ENCODE measurements at places on chromosomes 3 and 15. TPM values are rescaled to one million over a fixed set of nuclear protein-coding genes. Genes with fewer than 3 reads are reported as not detected.
A peak's percentile ranks its signal among the peaks of the same experiment; 100 is the strongest.

- H3K36me3 ChIP-seq: peaks cover 30% of the 10 kb centered on the region
- no peak overlapping the region for H3K4me3 ChIP-seq
- H3K27ac ChIP-seq: no peak overlapping the region
These were observed 33.6 kb downstream of the ZNF280D start for GRCh38 chr15:56699743-56700142.

- no peak overlapping the region for H3K27ac ChIP-seq
- DNase-seq: no peak
- H3K4me3 ChIP-seq: no peak overlapping the region
These were observed 7.9 kb upstream of the SCN5A start for GRCh38 chr3:38657369-38657768.

DNA sequence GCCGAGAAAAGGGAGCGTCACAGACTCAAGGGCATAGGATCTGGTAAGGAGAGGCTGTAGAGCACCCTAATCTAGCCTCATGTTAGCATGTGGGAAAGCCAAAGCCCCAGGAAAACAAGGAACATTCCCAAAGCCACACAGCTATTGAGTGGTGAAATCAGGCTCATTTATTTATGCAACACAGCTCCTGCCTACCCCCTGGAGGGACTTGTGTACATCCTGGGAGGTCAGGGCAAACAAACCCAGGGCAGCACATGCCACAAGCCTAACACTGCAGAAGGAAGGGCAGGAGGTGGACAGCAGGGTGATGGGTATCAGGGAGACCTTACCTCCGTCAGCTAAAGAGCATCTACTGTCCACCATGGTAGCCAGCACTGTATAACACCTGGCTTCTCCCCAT is 283.5 kb downstream of the RPLP1 start:
- H3K4me3 ChIP-seq: no peak overlapping the region
- peaks cover 22% of the 10 kb centered on the region for H3K27me3 ChIP-seq
- no peak for DNase-seq

- peak overlapping the region; percentile 100 for H3K27ac ChIP-seq
- H3K4me1 ChIP-seq: peaks cover 23% of the 10 kb centered on the region
- H3K27me3 ChIP-seq: no peaks in the 10 kb centered on the region
- peaks cover 10% of the 10 kb centered on the region for H3K36me3 ChIP-seq
- H3K4me3 ChIP-seq: peak overlapping the region; percentile 99
These were observed 1.5 kb upstream of the MYNN start for GRCh38 chr3:169771497-169772304.

- H3K4me3 ChIP-seq: no peak overlapping the region
- peaks cover 27% of the 10 kb centered on the region for H3K36me3 ChIP-seq
- H3K4me1 ChIP-seq: peaks cover 30% of the 10 kb centered on the region
These were observed 51.6 kb downstream of the ABHD2 start for GRCh38 chr15:89139613-89140499.

DNA sequence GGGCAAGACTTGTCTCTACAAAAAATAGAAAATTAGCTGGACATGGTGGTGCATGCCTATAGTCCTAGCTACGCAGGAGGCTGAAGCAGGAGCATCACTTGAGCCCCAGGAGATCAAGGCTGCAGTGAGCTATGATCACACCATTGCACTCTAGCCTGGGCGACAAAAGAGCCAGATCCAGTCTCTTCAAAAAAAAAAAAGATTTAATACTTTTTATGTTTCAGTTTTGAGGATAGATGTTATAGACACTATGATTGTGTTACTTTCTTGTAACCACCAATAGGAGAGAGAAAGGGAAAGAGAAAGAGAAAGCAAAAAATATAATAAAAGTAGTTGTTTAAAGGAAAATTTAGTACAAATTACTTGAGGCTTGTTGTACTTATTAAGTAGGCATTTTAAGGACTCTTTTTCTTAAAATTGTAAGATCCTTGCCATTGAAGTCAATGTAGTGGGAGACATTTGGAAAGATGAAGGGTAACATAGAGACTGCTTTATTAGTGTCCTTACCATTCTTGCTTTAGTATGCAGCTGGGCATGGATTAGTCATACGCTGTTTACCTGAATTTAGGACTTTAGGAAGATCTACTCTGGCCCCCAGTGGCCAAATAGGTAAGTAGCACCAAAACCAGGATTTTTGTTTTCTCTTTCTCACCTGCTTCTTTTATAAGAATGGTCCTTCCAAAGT is 35.1 kb upstream of the ZDHHC23 start:
- peaks cover 5% of the 10 kb centered on the region for H3K27me3 ChIP-seq
- H3K4me3 ChIP-seq: peak overlapping the region; percentile 46
- H3K27ac ChIP-seq: peak overlapping the region; percentile 46
- no peak for DNase-seq

DNA sequence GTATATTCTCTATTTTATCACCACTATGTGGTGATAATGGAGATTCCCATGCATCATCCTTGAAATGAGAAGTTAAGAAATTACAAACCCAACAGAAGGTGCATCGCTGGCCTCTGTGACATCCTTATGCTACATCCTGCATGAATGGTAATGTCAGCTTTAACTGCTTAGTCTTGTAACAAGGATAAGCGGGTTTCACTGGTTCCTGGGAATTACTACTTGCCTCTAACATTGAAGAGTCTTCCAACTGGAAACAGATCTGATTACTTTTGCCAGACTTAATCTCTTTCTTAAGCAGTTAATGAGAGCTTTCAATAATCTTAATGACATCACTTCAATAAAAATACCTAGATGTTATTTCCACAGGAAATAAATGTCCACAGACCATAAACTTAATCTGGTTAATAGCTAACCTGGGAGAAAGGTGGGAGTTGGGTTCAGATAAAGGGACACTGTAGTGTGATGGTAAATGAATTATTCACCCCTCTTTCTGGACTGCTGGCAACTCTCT is 44.0 kb downstream of the FMN1 start:
- peaks cover 17% of the 10 kb centered on the region for H3K27me3 ChIP-seq
- no peak overlapping the region for H3K4me3 ChIP-seq
- H3K4me1 ChIP-seq: peaks cover 24% of the 10 kb centered on the region
- no peaks in the 10 kb centered on the region for H3K36me3 ChIP-seq

DNA sequence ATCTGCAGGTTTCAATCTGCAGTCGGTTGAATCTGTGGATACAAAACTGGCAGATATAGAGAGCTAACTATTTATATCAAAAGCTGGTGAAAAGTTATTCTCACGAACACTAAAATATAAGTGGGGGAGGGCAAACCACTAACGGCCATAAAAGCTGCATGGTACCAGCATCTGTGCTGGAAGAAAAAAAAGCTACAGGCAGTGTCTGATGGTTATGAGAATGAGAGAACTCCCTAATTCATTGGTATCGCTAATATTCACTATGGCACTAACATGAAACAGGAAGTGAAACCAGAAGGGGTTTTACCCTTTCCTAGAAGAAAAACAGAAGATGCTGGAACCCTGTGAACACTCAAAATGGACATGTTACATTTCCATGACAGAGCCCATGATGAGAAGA is 15.9 kb downstream of the CEP70 start:
- no peaks in the 10 kb centered on the region for H3K27me3 ChIP-seq
- DNase-seq: no peak

- H3K27me3 ChIP-seq: peaks cover 5% of the 10 kb centered on the region
- no peak for DNase-seq
- H3K36me3 ChIP-seq: no peaks in the 10 kb centered on the region
- no peak overlapping the region for H3K4me3 ChIP-seq
These were observed 134.9 kb downstream of the EPHB1 start for GRCh38 chr3:134929976-134930375.

DNA sequence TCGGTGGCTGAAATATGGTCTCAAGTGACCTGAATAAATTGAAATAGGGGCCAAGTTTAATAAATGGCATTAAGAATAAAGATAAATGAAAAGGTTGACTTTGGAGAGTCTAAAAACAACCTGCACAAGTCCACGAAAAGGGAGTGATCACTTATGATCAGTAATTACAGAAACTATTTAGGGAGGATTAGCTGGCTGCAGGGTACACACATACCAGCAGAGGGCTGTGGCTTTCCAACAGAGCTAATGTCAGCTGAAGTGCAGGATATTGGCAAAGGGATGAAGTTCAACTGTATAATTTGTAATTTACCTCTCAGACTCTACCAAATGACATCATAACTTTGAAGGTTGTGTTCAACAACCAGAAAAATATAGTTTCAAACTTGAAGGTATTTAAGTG is 86.8 kb downstream of the SYNPR start:
- no peak for DNase-seq
- no peaks in the 10 kb centered on the region for H3K36me3 ChIP-seq
- H3K27ac ChIP-seq: no peak overlapping the region
- no peak overlapping the region for H3K4me3 ChIP-seq
- no peaks in the 10 kb centered on the region for H3K4me1 ChIP-seq

The SCN5A gene
- total RNA-seq: 0.53 TPM

The P2RY14 gene
- 1.9 TPM for total RNA-seq
